ENCODE measurements at places on chromosomes 5 and 9.

DNA sequence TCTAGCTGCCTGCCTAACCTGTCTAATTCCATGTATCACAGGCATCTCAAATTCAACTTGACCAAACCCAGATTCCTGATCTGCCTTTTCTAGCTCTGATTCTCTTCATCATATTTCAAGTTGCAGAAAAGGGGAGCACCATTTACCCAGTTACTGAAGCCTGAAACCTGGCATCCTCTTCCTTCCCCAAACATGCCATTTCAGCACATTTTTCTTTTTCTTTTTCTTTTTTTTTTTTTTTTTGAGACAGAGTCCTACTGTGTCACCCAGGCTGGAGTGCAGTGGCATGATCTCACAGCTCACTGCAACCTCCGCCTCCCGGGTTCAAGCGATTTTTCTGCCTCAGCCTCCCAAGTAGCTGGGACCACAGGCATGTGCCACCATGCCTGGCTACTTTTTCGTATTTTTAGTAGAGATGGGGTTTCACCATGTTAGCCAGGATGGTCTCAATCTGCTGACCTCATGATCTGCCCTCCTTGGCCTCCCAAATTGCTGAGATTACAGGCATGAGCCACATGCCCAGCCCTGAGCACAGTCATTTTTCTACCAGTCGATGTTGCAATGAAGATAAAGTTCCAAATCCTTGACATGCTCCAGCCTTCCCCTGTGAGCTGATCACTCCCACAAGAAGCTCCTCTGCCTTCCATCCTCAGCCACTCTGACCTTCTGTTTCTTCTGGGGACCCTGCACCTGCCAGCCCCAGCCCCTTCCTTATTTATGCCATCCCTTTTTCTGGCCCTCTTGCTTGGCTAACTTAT, 32.2 kb downstream of the ACER2 start:
- no peak overlapping the region for H3K27ac ChIP-seq
- H3K27me3 ChIP-seq = no peaks in the 10 kb centered on the region
- H3K4me3 ChIP-seq = no peak overlapping the region
- H3K36me3 ChIP-seq = peaks cover 4% of the 10 kb centered on the region

- H3K36me3 ChIP-seq = peaks cover 23% of the 10 kb centered on the region
- peaks cover 23% of the 10 kb centered on the region for H3K27me3 ChIP-seq
- no peak for DNase-seq
- no peak overlapping the region for H3K4me3 ChIP-seq
- H3K4me1 ChIP-seq = peaks cover 24% of the 10 kb centered on the region
Observed at GRCh38 chr9:114093761-114094505, 5.2 kb downstream of the KIF12 start.

GRCh38 chr9:18783909-18784308, 249.1 kb downstream of the SAXO1 start:
- DNase-seq = no peak
- peaks cover 32% of the 10 kb centered on the region for H3K4me1 ChIP-seq
- no peak overlapping the region for H3K27ac ChIP-seq

- no peaks in the 10 kb centered on the region for H3K27me3 ChIP-seq
- no peak overlapping the region for H3K4me3 ChIP-seq
- no peaks in the 10 kb centered on the region for H3K36me3 ChIP-seq
Observed at GRCh38 chr9:2536511-2536910, 85.1 kb upstream of the VLDLR start.

DNA sequence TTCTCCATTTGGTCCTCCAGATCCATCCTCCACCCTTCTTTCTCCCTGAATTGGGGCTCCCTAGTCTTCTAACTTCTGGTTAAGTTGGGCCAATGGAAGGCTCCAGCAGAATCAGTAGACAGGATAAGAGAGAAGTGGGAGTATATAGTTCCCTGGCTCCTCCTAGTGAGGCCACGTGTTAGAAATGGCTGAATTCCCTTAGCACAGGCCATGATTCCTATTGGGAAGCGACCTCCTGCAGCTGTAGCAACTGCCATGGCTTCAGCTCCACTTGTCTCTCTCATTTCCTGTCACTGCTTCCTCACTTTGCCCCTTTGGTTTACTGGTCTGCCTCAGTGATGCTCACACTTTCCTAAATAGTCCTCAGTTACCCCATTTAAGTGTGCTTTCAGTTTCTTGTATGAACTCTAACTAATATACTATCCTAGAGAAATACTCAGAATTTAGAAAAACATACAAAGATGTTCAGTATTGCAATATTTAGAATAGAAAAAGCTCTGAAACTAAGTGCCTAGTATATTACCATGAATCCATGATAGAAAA, 104.8 kb upstream of the SMARCA2 start:
- no peak overlapping the region for H3K4me3 ChIP-seq
- no peaks in the 10 kb centered on the region for H3K27me3 ChIP-seq
- no peaks in the 10 kb centered on the region for H3K36me3 ChIP-seq
- H3K4me1 ChIP-seq = no peaks in the 10 kb centered on the region
- no peak for DNase-seq
- no peak overlapping the region for H3K27ac ChIP-seq

Data from stomach (tissue), 19 donors.